ENCODE measurements at places on chromosomes 12 and 14.

GRCh38 chr14:53528185-53528671 is 375.1 kb upstream of the DDHD1 start:
- H3K4me1 ChIP-seq: no peaks in the 10 kb centered on the region
- DNase-seq: no peak
- H3K36me3 ChIP-seq: no peaks in the 10 kb centered on the region
- H3K4me3 ChIP-seq: no peak overlapping the region
- H3K27me3 ChIP-seq: no peaks in the 10 kb centered on the region
- H3K27ac ChIP-seq: no peak overlapping the region

DNA sequence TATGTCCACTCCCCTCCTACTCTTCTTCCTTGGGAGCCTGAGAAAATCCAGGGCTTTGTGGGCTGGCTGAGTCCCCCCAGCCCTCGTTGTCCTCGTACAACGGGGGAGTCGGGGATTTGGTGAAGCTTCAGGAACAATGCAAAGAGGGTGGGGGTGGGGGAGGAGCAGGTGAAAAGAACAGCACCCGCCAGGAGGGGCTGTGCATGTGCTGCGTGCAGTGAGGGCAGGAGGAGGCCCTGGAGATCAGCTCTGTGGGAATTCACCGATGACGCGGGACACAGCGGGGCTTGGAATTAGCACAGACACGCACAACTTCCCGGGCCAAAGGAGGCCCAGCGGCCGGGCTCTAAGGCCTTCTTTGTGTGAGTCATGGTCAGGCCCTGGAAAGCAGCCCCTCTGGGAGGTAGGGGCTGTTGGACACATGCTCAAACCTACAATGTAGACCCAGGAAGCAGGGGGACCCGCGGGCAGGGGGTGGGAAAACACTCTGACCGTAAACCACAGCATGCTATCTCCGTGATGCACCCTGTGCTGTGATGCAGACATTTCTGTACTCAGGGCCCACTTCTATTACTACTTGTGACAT is 32.8 kb downstream of the RBM19 start:
- H3K36me3 ChIP-seq: peaks cover 29% of the 10 kb centered on the region
- H3K27ac ChIP-seq: no peak overlapping the region
- H3K4me1 ChIP-seq: peaks cover 7% of the 10 kb centered on the region
- H3K4me3 ChIP-seq: no peak overlapping the region

DNA sequence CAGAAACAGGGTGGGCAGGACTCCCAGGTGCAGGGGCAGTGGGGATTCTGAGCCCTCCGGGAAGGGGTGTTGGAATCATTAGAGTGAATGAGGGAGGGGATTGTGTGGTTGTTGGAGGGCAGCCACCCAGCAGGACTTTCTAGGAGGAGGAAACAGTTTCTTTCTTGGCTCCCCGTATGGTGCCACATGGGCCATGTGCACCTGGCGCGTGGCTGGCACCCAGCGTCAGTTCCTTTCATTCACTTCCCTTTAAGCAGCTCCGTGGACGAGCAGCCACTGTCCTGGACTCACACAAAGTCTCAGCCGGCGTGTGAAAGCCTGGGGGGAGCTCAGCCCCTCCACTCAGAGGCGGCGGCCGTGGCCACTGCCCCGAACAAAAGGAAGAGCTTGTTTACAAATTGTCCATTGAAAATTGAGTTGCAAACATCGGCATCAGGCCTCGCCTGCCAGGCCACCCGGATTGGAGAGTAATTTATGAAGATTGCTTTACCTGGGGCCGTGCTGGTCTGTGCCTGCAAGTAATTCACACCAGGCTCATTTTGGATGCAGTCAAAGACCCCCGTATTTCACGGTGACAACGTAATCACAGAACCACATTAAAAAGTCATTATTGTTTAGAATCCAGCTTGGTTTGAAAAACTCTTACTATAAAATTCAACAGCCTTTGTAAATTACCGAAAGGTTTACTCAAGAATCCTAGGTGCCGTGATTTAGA is 101.7 kb upstream of the C14orf180 start:
- DNase-seq: no peak
- H3K36me3 ChIP-seq: no peaks in the 10 kb centered on the region
- no peak overlapping the region for H3K4me3 ChIP-seq
- H3K27ac ChIP-seq: no peak overlapping the region

- no peaks in the 10 kb centered on the region for H3K27me3 ChIP-seq
- H3K4me3 ChIP-seq: no peak overlapping the region
- no peak for DNase-seq
- no peaks in the 10 kb centered on the region for H3K36me3 ChIP-seq
- no peaks in the 10 kb centered on the region for H3K4me1 ChIP-seq
- H3K27ac ChIP-seq: no peak overlapping the region
These were observed 357.0 kb downstream of the CACNA1C start for GRCh38 chr12:2409656-2410265.

- no peak overlapping the region for H3K4me3 ChIP-seq
- no peaks in the 10 kb centered on the region for H3K27me3 ChIP-seq
- H3K4me1 ChIP-seq: peaks cover 4% of the 10 kb centered on the region
- no peaks in the 10 kb centered on the region for H3K36me3 ChIP-seq
- H3K27ac ChIP-seq: no peak overlapping the region
These were observed 5.1 kb downstream of the ACSS3 start for GRCh38 chr12:81083018-81083417.

DNA sequence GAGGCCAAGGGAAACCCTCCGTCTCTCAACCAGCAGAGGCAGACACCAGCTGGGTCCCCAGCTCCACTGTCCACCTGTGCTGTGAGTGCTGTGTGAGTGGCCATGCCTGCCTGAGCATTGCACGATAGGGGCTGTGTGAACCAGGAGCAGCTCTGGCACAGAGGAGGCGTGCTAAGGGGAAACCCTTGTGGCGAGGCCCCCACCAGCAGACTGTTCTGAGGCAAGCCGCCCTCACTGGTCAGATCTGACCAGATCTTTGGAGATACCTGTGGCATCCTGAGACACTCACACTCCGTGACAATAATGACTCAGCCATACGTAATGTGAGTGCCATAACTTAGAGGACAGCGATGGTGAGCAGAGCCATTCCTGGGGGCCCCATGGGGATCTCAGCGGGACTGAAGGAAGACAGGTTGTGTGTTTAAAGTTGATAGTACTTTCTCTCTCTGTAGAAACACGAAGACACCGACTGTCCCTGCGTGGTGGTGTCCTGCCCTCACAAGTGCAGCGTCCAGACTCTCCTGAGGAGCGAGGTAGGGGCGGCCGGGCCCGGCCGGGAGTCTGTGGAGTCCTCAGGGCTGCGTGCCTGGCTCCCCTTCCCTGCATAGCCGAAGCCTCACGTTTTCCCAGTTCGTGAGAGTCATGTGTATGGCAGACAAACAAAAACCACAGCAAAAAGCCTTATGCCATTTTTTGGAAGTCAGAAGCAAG is 36.6 kb upstream of the AMN start:
- no peak for DNase-seq
- H3K27me3 ChIP-seq: no peaks in the 10 kb centered on the region
- peaks cover 5% of the 10 kb centered on the region for H3K36me3 ChIP-seq
- no peak overlapping the region for H3K4me3 ChIP-seq

- no peaks in the 10 kb centered on the region for H3K4me1 ChIP-seq
- no peaks in the 10 kb centered on the region for H3K27me3 ChIP-seq
- no peaks in the 10 kb centered on the region for H3K36me3 ChIP-seq
These were observed 30.6 kb upstream of the FBXO34 start for GRCh38 chr14:55240526-55241178.

DNA sequence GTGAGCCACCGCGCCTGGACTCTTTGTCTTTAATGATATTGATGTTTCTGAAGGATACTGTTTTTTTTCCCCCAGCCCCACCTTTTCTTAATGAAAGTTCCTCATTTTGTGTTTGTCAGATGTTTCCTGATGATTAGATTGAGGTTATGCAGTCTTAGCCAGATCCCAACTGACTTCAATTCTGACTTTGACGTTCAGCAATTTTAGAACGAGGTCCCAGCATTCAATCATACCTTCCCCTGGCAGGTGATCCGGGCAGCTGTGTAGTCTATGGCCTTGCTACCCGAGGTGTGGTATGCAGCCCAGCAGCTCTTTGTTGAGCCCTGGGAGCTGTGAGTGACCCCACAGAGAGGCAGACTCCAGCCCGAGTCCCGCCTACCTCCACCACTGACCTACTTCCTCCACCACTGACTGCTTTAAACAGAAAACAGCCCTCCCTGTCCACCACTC is 82.7 kb downstream of the LGMN start:
- H3K4me3 ChIP-seq: no peak overlapping the region
- peak overlapping the region; percentile 59 for H3K27ac ChIP-seq
- H3K36me3 ChIP-seq: no peaks in the 10 kb centered on the region
- no peaks in the 10 kb centered on the region for H3K27me3 ChIP-seq

- no peak overlapping the region for H3K27ac ChIP-seq
- no peaks in the 10 kb centered on the region for H3K4me1 ChIP-seq
- peaks cover 30% of the 10 kb centered on the region for H3K36me3 ChIP-seq
- H3K27me3 ChIP-seq: no peaks in the 10 kb centered on the region
- no peak overlapping the region for H3K4me3 ChIP-seq
- no peak for DNase-seq
These were observed 26.6 kb downstream of the MBIP start for GRCh38 chr14:36293824-36294223.

DNA sequence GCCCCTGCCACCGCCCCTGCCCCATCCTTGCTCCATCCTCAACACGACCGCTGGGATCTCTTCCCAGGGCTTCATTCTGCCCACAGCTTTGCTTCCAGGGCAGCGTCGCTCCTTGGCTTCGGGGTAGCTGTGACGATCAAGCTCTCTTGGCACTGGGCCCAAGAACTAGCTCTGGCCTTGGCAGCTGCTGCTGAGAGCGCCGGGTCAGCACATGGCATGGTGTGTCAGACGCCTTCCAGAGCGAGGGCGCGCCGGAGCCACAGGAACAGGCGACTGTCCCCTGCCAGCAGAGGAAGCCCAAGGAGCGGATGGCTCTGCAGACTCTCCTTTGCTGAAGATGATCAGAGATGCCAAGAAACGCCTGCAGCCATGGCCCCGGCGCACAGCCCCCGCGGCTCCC is 15.9 kb downstream of the RAB35 start:
- H3K4me3 ChIP-seq: no peak overlapping the region
- H3K4me1 ChIP-seq: peaks cover 37% of the 10 kb centered on the region
- no peak for DNase-seq
- H3K27ac ChIP-seq: peak overlapping the region; percentile 66

DNA sequence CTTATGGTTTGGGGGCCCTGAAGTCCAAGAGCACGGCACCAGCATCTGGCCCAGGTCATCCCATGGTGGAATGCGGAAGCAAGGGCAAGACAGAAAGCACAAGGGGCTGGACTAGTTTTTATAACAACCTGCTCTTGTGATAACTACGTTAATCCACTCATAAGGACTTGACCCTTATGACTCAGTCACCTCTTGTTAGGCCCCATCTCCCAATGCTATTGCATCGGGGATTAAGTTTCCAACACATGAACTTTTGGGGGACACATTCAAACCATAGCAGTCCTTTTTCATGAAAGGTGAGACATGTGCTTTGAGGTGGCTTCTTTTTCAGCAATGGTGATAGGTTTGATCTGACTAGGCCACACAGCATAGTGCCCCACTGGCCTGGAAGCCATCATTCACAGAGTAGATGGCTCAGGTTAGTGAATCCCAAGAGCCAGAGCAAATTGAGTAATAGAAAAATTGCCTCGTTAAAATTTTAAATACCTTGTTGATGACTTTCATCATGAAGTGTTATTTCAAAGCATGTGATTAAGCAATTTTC is 12.1 kb downstream of the FRMD6 start:
- H3K4me1 ChIP-seq: no peaks in the 10 kb centered on the region
- no peaks in the 10 kb centered on the region for H3K36me3 ChIP-seq
- H3K27me3 ChIP-seq: no peaks in the 10 kb centered on the region
- H3K27ac ChIP-seq: no peak overlapping the region
- H3K4me3 ChIP-seq: no peak overlapping the region

DNA sequence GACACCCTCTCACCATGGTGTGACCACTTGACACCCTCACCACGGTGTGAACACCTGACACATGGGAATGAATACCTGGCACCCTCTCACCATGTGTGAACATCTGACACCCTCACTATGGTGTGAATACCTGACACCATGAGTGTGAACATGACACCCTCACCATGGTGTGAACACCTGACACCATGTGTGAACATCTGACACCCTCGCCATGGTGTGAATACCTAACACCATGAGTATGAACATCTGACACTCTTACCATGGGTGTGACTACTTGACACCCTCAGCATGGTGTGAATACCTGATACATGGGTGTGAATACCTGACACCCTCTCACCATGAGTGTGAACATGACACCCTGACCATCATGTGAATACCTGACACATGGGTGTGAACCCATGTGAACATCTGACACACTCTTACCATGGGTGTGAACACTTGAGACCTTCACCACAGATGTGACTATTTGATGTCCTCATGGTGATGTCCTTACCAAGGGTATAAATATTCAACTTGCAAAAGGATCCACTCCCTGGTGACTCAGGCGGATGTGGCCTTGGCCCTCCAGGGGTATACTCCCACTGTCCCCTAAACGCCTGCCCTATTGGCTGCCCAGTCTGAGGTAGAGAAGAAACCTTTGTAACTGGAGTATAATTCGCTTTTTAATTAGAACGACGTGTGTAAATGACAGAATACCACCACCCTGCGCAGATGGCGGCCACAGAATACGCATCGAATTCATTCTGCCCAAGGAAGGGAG is 29.1 kb downstream of the RFLNA start:
- H3K36me3 ChIP-seq: peaks cover 57% of the 10 kb centered on the region
- H3K27me3 ChIP-seq: no peaks in the 10 kb centered on the region
- no peak overlapping the region for H3K4me3 ChIP-seq
- no peak overlapping the region for H3K27ac ChIP-seq
- H3K4me1 ChIP-seq: peaks cover 4% of the 10 kb centered on the region
- DNase-seq: no peak

DNA sequence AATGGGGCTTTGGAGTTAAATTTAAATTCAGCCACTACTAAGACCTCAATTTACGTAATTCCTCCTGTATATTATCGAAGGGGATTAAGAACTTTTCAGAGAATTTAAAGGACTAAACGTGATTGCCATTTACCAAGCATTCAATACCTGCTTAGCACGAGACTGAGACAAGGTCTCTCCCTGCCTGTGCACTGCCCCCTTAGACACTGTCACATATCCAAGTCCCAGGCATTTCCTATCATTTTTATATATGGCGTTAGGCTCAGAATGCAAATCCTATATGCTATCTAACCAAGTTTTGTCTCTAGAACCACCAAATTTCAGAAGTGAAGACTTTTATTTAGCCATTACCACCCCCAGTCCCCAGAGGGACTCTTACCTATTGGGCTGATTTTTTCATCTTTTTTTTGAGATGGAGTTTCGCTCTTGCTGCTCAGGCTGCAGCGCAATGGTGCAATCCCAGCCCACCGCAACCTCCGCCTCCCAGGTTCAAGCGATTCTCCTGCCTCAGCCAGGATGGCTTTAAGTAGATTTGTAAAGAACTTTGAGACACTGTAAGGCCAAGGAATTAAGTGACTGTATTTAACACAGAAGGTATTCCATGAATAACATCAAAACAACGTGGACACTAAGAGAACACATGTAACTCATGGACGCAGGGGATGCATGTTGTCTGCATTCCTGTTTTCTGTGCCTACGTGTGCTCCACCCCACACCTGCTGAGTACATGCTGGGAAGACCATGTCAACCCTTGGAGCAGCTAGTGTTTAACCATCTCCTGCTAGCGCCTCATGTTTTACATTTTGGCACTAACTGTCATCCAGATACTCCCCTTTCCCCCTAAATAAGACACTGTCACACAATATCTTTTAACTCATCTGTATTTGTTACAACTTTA is 6.4 kb downstream of the HSP90AA1 start:
- peaks cover 38% of the 10 kb centered on the region for H3K36me3 ChIP-seq
- H3K4me1 ChIP-seq: peaks cover 40% of the 10 kb centered on the region
- H3K27me3 ChIP-seq: no peaks in the 10 kb centered on the region
- H3K4me3 ChIP-seq: no peak overlapping the region
- no peak for DNase-seq

Measured in esophagus squamous epithelium (tissue), 5 donors.